Stimulated activated CD4-positive, alpha-beta T cell treated with anti-CD3 and anti-CD28 coated beads, Interleukin-1b, Interleukin-23, amount 100 ng/mL, for 1 hour (primary cell): ENCODE measurements at places on chromosomes 2 and 18.

- DNase-seq: no peak
Measured at GRCh38 chr2:239323447-239323846, 77.4 kb downstream of the HDAC4 start.

- no peak for DNase-seq
Measured at GRCh38 chr2:72665448-72665847, 160.4 kb downstream of the EXOC6B start.

DNA sequence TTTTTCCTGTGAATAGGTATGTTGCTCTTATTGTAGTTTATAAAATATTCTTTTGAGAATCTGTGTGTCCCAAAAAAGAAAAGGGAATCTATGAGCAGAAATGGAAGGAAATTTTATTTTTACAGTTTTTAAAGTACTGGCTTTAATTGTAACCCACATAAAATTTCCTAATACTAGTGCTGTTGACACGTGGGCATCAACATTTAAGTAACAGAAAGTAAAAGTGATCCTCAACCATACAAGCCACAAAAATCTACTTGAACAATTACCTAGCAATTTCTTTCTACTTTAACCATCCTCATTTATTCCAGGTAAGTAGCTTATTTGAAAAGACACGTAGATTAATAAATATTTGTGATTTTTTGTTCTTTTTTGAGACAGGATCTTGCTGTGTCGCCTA is 62.0 kb downstream of the MAP3K20 start:
- DNase-seq: no peak

DNA sequence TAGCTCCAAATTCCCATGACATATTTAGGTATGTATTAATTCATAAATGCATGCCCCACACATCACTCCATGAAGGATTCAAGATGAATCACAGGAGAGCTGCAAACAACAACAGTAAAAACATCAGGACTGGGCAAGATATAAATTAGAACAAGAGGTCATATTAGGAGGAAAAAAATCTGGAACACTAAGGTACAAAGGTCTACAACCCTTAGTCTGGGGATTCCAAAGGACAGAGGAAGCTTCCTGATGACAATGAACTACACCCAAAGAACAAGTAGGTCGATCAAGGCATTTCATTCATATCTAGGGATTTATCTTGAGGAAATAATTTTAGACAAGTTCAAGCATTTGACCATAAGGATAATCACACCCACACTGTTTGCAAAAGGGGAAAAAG is 14.5 kb downstream of the VPS4B start:
- no peak for DNase-seq

DNA sequence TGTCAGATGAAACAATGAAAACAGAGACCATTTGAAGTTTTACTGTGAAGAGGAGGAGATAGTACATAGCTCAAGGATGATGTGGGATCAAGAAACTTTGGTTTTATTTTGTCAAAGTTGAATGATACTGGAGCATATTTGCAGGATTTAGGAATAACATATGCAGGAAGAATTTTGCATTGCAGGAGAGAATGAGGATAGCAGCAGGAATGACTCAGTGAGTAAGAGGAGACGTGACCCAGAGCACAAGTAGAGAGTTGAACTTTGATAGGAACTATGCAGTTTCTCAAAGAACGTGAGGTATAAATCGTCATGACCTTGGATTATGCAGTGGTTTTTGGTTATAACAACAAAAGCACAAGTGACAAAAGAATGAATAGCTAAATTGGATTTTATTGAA is 47.7 kb downstream of the MAPRE2 start:
- no peak for DNase-seq

- no peak for DNase-seq
Measured at GRCh38 chr18:9835825-9836224, 49.9 kb upstream of the TXNDC2 start.

DNA sequence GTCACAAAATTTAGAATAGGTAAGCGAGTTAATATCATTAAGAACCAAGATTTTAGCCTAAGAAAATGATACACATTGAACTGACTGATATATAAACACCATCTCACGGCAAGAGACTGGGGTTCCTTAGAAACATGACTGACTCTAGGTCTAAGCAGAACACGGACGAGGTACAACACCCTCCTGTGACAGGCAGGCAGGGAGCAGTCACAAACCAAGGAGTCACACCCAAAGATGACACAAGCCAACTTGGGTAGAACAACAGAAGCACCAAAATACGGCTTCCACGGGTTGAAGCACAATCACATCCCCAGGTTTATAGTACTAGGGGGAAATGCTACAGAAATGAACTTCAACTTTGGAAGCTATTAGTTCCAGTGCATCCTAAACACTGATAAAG is 24.3 kb downstream of the HDLBP start:
- no peak for DNase-seq

- no peak for DNase-seq
Measured at GRCh38 chr18:52319424-52319983, 20.5 kb upstream of the DCC start.

DNA sequence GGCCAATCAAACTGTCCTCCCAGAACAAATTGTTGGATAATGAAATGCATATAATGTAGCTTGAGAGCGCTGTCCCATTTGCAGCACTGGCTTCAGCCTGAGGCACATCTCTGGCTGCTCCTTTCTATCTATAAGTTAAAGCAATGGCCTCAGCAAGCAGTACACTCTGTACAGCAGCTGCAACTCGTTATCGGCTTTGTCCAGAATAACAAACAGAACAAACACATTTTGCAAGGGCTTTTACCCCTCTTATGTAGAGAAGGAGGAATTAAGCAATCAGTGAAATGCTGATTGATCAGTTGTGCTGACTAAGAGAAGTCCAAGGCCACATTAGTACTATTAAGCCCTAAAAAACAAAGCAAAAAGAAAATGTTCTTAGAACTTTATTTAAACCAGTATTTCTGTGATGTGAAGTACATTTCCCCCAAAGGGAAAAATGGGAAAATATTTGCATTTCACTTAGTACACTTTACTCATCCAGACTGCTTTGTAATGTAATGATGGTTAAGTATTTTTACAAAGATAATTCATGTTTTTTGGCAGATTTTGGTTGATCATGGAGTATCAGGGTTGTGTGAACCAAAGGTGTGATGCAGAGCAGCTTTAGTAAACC is 15.0 kb upstream of the CPS1 start:
- DNase-seq: no peak

DNA sequence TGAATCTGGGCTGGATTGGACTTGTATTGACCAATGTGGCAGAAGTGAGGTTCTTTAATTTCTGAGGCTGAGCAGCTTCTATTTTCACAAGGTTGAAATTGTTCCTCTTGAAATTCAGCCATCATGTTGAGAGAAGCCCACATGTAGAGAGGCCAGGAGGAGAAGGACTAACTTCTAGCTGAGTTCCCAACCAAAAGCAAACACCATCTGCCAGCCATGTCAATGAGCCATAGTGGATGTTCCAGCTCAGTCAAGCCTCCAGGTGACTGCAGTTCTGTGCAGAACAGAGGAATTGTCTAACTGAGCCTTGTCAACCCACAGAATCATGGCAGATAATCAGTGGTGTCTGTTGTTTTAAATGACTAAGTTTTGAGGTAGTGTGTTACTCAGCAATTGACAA is 110.6 kb upstream of the ACVR1 start:
- no peak for DNase-seq

- no peak for DNase-seq
Measured at GRCh38 chr2:1651121-1652033, 92.9 kb downstream of the PXDN start.

- no peak for DNase-seq
Measured at GRCh38 chr2:144431392-144431783, 88.5 kb downstream of the ZEB2 start.

GRCh38 chr2:180876506-180876905 is 103.9 kb upstream of the UBE2E3 start:
- no peak for DNase-seq

- DNase-seq: no peak
Measured at GRCh38 chr18:41647914-41648313, 307.1 kb upstream of the PIK3C3 start.

- DNase-seq: no peak
Measured at GRCh38 chr2:147173798-147174197, 671.0 kb upstream of the ACVR2A start.

DNA sequence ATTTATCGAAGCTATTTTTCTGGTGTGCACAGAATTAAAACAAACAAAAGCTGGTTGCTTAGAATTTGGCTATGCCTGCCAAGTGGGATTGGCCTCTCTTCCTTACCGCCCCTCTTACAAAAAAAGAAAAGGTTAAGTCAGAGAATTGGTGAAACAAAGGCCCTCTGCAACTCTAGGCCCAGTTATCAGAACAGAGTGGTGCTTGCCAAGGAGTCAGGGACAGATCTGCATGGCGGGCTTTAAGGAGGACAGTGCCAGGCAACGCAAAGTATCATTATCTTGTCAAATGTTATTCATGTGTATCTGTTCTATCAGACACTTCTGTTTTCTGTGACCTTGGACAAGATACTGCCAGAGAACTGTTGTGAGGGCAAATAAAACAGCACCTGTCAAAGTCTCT is 78.3 kb downstream of the TGIF1 start:
- DNase-seq: no peak

GRCh38 chr2:5991305-5991968 is 299.3 kb downstream of the SOX11 start:
- no peak for DNase-seq

- DNase-seq: no peak
Measured at GRCh38 chr2:62660582-62661262, 44.8 kb upstream of the EHBP1 start.

DNA sequence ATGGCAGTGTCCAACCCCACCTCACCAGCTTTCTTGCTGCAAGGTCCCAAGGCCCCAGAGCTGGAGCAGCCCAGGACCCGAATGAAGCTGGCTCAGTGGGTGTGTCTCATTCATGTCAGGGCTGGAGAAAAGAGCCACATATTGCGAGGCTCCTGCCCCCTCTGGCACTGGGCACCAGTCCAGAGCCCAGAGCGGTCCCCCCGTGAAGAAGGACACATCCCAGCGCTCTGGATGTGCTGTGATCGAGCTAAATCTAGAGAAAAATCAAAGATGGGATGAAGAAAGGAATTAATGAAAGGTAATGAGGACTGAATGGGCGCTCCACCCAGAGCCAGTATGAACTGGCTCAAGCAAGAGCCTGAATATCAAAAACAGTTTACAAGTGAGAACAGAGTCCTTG is 13.3 kb upstream of the MPV17 start:
- DNase-seq: no peak

- DNase-seq: no peak
Measured at GRCh38 chr2:3162442-3163077, 215.1 kb downstream of the EIPR1 start.

DNA sequence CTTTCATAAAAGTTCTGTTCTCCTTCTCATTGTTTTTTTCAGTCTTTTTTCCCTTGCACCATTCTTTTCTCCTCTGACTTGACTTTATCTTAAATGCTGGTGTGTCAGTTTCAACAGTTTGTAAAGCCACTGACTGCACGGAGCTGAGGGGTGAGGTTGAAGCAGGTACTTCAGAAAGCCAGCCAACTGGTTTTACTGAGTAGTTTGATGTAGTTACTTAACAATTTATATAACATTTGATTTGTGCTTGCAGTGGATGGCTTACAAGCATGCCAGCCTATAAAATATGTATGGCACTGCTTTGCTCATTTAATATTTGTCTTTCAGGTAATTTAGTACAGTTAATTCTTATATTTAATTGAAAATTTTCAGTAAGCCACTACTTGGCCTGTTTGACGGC is 55.4 kb downstream of the FAM171B start:
- DNase-seq: no peak

DNA sequence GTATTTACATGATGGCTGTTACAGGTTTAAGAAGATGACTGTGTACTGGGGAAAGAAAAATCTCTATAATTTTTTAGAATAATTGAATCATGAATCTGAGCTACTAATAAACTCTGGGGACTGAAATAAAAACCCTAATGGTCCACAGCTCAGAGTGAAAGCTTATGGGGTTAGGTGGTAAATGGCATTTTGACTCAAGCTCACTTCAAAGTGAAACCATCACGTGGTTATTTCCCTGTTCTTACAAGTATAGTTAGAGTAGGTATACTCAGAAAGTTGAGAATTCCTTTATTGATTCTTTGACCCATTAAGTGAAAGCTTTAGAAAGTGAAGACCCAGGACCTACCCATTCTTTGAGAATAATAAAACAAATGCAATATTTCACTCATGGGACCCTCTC is 626.2 kb upstream of the SETBP1 start:
- DNase-seq: no peak

DNA sequence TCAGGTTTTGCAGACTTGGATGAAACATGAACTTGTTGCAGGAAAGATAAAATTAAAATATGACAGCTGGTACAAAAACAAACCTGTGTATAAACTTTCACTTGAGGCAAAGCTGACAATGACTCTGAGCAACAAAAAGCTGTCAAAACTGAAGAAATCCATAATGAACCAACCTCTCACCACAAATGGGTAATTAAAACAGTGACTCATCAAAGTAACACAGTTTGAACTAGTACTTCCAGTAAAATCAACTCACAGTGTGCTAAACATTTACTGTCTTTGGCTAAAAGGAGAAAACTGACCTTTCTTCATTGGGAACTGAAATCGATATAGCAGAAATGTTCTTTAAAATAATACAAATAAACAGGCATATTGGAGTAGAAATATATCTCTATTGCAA is 209.7 kb downstream of the WDPCP start:
- DNase-seq: no peak

GRCh38 chr2:131801210-131801744 is 273.6 kb downstream of the CCDC74A start:
- no peak for DNase-seq

DNA sequence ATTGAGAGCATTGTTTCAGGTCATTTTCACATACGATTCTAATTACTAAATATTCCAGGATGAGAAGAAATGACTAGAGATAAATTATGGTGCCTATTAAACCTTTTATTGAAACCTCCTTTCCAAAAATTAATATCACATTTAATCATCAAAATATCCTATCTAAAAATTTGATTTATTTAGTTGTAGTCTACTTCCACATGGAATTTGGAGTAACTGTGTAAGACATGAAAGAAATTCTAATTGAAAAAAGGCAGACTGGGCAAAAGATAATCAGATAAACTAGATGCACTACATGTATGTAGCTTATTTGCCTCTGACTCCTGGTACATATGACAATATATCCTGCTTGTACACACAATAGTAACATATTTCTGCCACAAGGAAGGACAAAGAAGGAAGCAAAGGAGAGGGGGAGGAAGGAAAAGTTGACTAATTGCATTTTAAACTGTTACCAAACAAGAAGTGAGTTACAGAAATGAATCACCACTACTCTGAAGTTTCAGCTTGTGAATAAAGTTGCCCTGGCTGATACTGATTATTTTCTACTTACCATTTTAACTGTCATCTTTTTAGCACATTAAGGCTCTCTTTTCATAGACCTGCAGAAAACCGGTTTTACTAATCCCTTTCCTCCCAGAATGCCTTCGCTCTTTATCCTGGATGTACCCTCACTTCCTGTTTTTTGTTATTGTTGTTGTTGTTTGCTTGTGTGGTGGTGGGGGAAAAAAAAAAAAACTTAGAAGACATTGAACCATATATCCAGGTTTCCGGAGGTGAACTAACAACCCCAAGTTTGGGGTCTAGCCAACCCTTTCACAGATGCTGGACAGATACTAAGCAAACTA is 28.4 kb downstream of the NRXN1 start:
- DNase-seq: no peak
